ENCODE measurements at places on chromosomes 13 and 19. TPM values are rescaled to one million over a fixed set of nuclear protein-coding genes. Genes with fewer than 3 reads are reported as not detected.

CEBPA gene
- total RNA-seq = 0.17 TPM

PTPRH gene
- 0.29 TPM for total RNA-seq

SLC10A2 gene
- not detected for total RNA-seq

C1QTNF9 gene
- not detected for total RNA-seq

SAFB gene
- 45.7 TPM for total RNA-seq

LSR gene
- 2.6 TPM for total RNA-seq

BLOC1S3 gene
- total RNA-seq = 7.1 TPM

KASH5 gene
- not detected for total RNA-seq

ZNF99 gene
- total RNA-seq = under 0.01 TPM

ZIK1 gene
- 5.4 TPM for total RNA-seq

NOTCH3 gene
- 10.3 TPM for total RNA-seq

PEAK3 gene
- total RNA-seq = 0.19 TPM

RDH8 gene
- total RNA-seq = not detected

AZU1 gene
- total RNA-seq = not detected

PPP1R13L gene
- 0.64 TPM for total RNA-seq

EDDM13 gene
- total RNA-seq = not detected

ZNF878 gene
- total RNA-seq = 0.38 TPM

ACP5 gene
- total RNA-seq = 0.34 TPM

EMP3 gene
- total RNA-seq = 258 TPM

KCNN4 gene
- total RNA-seq = 1.0 TPM

APOE gene
- 25.3 TPM for total RNA-seq

VSIG10L gene
- 1.2 TPM for total RNA-seq

IL4I1 gene
- 0.34 TPM for total RNA-seq

PGLYRP1 gene
- not detected for total RNA-seq

FUT6 gene
- total RNA-seq = not detected

SIGLEC8 gene
- not detected for total RNA-seq

MATK gene
- not detected for total RNA-seq

ZNF729 gene
- not detected for total RNA-seq

KIR2DL3 gene
- total RNA-seq = not detected

PABPC3 gene
- total RNA-seq = not detected

All from LHCN-M2 (cell line).